Left ventricle myocardium superior (tissue), 1 donor: ENCODE measurements at places on chromosomes 7 and 10. TPM values are rescaled to one million over a fixed set of nuclear protein-coding genes. Genes with fewer than 3 reads are reported as not detected.

TAS2R3 gene
- total RNA-seq, result 0.47 TPM

CALD1 gene
- total RNA-seq, result 118 TPM

SDK1 gene
- 2.5 TPM for total RNA-seq

SMO gene
- total RNA-seq, result 5.0 TPM

DNA sequence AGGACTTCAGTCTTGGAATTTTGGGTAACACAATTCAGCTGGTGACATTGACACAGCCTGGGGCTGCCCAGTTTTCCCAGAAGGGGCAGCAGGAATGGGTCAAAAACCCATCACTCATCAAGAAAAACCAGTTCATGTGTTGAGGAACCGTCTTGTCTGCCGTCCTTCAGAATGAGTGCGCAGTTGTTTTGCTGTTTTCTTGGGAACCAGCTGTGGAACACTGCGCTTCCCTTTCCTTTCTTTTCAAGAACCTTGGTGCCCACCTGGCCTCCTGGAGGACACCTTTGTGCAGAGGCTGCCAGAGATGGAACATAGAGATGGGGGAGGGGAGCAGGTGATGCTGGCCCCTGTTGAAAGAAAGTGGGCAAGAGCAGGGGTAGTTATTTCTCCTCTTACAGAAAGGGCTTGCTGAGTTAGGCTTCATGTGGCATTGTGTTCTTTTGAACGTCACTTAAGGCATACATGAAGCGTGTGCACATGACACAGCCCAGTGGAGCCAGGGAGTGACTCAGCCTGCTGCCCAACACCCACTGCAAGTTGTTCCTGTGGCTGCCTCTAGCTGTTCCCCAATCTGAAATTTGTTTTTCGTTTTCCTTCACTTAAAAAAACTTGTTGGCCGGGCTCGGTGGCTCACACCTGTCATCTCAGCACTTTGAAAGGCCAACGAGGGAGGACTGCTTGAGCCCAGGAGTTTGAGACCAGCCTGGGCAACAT lies 87.4 kb upstream of the TNS3 start:
- peak; percentile 63 for DNase-seq

GRCh38 chr7:18144166-18144565 lies 116.5 kb upstream of the PRPS1L1 start:
- DNase-seq, result no peak

DNA sequence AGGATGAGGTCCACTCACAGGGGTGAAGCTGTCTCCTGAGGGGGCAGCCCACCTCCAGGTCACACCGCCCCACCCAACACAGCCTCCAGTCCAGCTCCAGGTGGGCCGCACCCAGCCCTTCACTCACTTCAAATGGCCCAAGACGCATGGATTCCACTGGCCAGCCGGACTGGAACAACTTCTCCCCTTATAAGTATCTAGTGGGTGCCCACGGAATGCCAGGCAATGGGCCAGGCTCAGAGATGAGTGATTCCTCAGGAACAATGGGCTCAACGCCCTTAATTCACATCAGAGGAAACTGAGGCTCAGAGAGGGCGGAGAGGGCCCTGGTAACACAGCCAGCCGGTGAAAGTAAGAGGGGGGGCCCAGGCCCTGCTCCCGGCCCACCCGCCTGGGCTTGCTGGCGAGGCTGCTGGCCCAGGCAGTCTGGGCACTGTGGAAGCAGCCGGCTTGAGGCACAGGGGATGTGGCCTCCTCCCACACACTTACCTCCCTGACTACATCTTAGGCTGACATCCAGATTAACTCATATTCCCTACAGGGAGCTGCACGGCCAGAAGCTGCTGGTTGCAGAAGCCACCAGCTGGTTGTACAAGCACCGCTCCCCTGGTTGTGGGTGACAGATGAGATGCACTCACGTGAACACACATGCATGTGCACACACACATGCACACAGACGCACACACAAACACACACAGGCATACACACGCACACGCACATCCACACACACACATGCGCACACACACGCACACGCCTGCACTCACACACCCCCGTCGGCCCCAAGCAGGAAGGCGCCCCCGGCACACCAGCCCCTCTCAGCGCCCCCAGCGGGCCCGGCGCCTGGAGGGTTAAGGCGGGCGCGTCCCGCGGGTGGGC lies 1.0 kb upstream of the FAM20C start:
- peak; percentile 66 for DNase-seq

- no peak for DNase-seq
Observed at GRCh38 chr7:80472491-80473200, 39.2 kb downstream of the GNAT3 start.

DNA sequence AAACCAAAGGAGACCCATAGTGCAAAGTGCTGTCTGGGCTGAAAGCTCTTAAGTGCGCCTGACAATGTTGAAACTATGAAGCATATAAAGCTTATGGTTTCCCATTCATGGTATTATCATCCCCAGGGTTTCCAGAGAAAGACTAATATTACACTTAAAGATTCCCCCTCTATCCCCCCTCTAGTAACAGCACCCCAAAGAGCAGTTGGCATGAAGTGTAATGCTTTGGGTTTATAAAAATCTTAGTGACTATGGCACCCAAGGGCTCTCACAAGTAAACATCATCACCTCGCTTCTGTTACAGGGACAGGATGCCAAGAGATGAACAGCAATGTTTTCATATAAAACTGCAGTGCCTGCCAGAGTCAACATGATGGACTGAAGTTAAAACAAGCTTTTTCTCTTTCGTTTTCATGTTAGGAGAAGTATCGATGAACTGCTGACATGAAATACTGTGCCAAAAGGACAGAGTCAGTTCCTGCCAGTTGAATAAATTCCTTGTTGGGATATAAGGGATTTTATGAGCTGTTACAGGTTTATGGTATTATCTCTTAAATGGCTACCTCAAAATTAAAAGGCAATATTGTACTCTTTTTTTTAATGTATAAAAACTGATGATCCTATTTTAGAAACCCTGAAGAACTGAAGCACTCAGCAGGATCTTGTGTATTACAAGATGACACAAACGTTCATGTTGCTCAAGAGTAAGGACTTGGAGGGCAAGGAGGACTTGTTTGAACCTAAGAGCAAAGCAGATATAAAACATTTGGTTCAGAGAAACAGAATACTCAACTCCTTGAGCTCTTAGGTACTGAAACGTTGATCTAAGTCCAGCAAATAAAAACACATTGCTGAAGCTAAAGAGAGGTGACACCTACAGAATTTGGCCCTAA lies 203.7 kb upstream of the IMMP2L start:
- DNase-seq, result no peak

- DNase-seq, result no peak
Observed at GRCh38 chr7:132131196-132131595, 445.1 kb downstream of the PLXNA4 start.

DNA sequence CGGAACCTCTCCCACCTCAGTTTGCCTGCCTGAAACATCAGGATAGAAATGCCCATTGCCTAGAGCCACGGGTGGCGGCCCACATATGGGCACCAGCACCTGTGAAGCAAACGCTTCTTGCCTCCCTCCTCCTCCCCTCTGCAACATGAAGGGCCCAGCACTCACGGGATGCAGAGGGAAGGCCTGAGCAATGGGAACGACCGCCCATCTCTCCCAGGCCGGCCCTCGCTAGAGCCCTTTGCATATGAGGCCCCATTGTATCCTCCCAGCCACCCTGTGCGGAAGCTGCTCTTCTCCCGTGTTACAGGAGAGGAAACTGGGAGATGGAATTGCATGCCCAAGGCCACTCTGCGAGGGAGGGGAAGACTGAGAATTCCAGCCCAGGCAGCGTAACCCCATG lies 88.2 kb downstream of the RGS10 start:
- DNase-seq, result no peak

DNA sequence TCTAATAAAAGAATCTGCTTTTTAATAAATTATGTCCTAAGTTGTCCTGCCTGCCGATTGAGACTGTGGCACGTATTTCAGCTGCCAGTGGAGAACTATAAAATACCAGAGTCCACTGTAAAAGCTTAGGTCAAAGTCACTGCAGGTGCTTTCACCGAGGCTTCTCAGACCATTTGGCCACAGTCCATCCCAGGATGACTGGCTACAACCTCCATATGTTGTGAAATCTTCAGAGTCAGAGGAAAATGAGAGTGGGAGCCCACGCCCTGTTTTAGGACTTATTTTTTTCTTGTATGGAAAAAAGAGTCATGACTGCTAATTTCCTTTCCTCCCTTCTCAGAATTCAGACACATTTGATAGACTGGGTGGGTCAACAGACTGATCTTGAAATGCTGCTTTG lies 182.9 kb downstream of the ANK3 start:
- no peak for DNase-seq

GRCh38 chr10:24708081-24708480 lies 15.6 kb downstream of the ARHGAP21 start:
- no peak for DNase-seq

GRCh38 chr7:88322151-88322550 lies 15.5 kb upstream of the STEAP4 start:
- DNase-seq, result no peak

DNA sequence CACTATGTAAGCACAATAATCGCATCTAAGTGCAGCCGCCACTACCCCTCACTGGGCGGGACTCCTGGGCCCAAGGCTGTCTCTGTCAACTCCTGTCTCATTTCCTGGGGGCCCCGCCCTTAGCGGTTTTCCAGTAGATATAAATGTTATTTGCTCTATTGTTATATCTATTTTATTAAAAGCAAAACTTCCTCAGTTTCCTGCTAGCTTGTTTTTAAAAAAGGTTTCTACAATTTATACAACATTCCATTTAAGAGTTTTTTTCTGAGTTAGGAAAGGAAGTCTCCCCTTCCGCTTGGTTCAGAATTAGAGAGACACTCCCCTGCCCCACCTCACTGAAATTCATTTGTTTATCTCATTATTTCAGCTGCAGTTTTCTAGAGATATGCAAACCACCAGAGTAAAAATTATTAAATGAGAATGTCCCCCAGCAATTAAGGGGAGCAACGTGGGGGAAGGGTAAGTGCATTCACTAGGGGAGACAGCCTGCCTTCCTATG lies 82.7 kb downstream of the RAMP3 start:
- peak; percentile 49 for DNase-seq

DNA sequence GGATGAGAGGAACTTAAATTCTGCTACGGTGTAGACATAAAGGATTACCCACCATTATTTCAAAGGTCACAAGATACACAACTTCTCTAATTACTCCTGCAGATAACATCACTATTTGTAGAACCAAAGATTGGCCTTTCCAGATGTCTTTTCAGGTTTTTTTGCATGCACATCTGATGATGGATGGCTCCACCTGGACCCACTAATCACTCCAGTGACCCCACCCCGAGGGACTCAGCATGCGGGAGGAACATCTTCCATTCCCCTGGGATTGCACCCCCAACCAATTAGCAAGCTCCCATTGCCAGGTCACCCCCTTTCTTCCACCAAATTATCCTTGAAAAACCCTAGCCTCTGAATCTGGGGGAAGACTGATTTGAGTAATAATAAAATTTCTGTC lies 608.9 kb downstream of the CNTNAP2 start:
- no peak for DNase-seq

- no peak for DNase-seq
Observed at GRCh38 chr7:14841869-14842268, 60.7 kb downstream of the DGKB start.

DNA sequence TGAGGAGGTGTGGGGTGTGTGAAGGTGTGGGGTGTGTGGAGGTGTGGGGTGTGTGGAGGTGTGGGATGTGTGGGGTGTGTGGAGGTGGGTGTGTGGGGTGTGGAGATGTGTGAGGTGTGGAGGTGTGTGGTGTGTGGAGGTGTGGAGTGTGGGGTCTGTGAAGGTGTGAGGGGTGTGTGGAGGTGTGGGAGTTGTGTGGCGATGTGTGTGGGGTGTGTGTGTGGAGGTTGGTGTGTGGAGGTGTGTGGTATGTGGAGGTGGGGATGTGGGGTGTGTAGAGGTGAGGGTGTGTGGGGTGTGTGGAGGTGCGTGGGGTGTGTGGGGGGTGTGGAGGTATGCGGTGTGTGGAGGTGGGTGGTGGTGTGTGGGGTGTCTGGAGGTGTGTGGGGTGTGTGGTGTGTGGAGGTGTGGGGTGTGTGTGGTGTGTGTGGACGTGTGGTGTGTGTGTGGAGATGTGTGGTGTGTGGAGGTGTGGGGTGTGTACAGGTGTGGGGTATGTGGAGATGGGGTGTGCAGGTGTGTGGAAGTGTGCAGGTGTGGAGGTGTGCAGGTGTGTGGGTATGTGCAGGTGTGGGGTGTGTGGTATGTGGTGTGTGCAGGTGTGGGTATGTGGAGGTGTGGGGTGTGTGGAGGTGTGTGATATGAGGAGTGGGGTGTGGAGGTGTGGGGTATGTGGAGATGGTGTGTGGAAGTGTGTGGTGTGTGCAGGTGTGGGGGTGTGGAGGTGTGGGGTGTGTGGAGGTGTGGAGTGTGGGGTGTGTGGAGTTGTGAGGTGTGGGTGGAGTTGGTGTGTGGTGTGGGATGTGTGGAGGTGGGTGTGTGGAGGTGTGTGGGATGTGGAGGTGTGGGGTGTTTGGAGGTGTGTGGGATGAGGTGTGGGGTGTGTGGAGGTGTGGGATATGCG lies 34.5 kb downstream of the SPDYE17 start:
- DNase-seq, result no peak

DNA sequence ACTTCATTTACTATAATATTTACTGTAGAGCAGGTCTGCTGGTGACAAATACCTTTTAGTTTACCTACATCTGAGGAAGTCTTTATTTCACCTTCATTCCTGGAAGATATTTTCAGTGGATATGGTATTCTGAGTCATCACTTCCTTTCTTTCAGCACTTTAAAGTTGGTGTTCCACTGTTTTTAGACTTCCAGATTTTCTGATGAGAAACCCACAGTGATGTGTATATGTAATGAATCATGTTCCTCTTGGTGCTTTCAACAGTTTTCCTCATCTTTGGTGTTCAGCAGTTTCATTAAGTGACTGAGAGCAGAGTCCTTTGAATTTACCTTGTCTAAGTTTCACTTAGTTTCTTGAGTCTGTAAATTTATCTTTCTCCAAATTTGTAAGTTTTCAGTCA lies 36.4 kb downstream of the COPG2 start:
- no peak for DNase-seq

DNA sequence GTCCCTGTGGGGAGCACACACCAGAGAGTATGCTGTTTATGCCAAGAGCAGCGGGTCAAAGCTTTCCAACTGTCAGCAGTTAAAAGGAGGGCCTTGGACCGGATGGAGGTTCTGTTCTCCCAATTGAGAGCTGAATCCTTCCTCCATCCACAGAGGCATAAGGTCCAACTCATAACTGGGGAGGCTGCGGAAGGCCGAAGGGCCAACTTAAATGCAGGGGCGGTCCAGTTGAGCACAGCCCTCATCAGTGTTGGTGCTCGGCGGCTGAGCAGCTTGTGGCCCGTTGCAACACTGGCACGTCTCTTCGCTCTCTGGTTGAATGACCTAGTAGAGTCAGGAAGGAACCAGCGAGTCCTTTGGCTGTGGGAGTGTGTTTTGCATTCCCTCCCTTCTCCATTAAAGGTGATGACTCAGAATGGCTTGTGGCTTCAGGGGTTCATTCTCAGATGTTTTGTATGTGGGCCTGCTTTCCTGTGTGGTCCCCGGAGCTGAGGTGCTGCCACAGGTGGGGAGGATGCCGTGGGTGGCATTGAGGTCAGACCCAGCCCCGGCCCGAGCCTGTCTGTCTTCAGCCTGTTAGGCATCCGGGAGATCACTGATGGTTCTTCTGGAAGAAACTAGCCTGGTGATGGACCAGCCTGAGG lies 44.8 kb upstream of the DMBT1 start:
- peak; percentile 56 for DNase-seq
